T-helper 1 cell treated with Interleukin-12 subunit alpha and Interleukin-12 subunit beta and Interleukin-4 antibody, amounts not matched to agents 30 ng/mL and 1 ng/mL, for 36 hours (primary cell): ENCODE measurements at places on chromosomes 3 and 15. TPM values are rescaled to one million over a fixed set of nuclear protein-coding genes. Genes with fewer than 3 reads are reported as not detected.

The PRKAR2A gene
- 27.5 and 29.7 TPM in 2 replicates for total RNA-seq

The DISP2 gene
- total RNA-seq, result 0.22 and 1.0 TPM in 2 replicates

The IQCH gene
- total RNA-seq, result 0.47 and 1.3 TPM in 2 replicates

The P4HTM gene
- total RNA-seq, result 43.3 and 48.9 TPM in 2 replicates

The TEX55 gene
- not detected in 2 replicates for total RNA-seq

The SLC22A14 gene
- total RNA-seq, result not detected in 2 replicates

The RASL12 gene
- not detected in 2 replicates for total RNA-seq

The SLCO2A1 gene
- not detected in 2 replicates for total RNA-seq

The KIF7 gene
- 0.44 and 0.71 TPM in 2 replicates for total RNA-seq

The CNTN4 gene
- not detected in 2 replicates for total RNA-seq

The MOBP gene
- not detected in 2 replicates for total RNA-seq

The TNFSF10 gene
- total RNA-seq, result 362 and 367 TPM in 2 replicates

The STRA6 gene
- total RNA-seq, result 0.17 TPM in 1 of 2 replicates, not detected in the other

The CPB1 gene
- total RNA-seq, result not detected in 2 replicates

The C15orf39 gene
- total RNA-seq, result 117 and 122 TPM in 2 replicates

The GOLGA8O gene
- total RNA-seq, result 7.6 and 9.4 TPM in 2 replicates

The THRB gene
- total RNA-seq, result not detected in 2 replicates

The EOMES gene
- 18.6 and 19.0 TPM in 2 replicates for total RNA-seq

The PRTG gene
- not detected in 2 replicates for total RNA-seq

The GOLGA6A gene
- 0.17 TPM in 1 of 2 replicates, not detected in the other for total RNA-seq

The FEZF2 gene
- total RNA-seq, result not detected in 2 replicates

The GPR176 gene
- 0.10 and 0.20 TPM in 2 replicates for total RNA-seq

The SIDT1 gene
- total RNA-seq, result 28.2 and 29.9 TPM in 2 replicates

The HAPLN3 gene
- 182 and 191 TPM in 2 replicates for total RNA-seq
